ENCODE measurements at places on chromosomes 1 and 21. TPM values are rescaled to one million over a fixed set of nuclear protein-coding genes. Genes with fewer than 3 reads are reported as not detected.
A peak's percentile ranks its signal among the peaks of the same experiment; 100 is the strongest.

The SYCP1 gene
- not detected for total RNA-seq

- no peak for DNase-seq
- H3K27me3 ChIP-seq, result peaks cover 4% of the 10 kb centered on the region
- no peaks in the 10 kb centered on the region for H3K36me3 ChIP-seq
- H3K4me3 ChIP-seq, result no peak overlapping the region
- no peaks in the 10 kb centered on the region for H3K4me1 ChIP-seq
These were observed 347.6 kb upstream of the AJAP1 start for GRCh38 chr1:4306559-4307467.

The LRRC71 gene
- total RNA-seq, result 5.3 TPM

GRCh38 chr1:117655220-117655577 is 49.4 kb downstream of the TENT5C start:
- DNase-seq, result no peak
- no peaks in the 10 kb centered on the region for H3K36me3 ChIP-seq
- no peaks in the 10 kb centered on the region for H3K27me3 ChIP-seq

GRCh38 chr1:47209725-47210325 is 20.0 kb upstream of the PDZK1IP1 start:
- no peak overlapping the region for H3K4me3 ChIP-seq
- H3K36me3 ChIP-seq, result no peaks in the 10 kb centered on the region
- H3K27ac ChIP-seq, result no peak overlapping the region
- H3K4me1 ChIP-seq, result peaks cover 20% of the 10 kb centered on the region

DNA sequence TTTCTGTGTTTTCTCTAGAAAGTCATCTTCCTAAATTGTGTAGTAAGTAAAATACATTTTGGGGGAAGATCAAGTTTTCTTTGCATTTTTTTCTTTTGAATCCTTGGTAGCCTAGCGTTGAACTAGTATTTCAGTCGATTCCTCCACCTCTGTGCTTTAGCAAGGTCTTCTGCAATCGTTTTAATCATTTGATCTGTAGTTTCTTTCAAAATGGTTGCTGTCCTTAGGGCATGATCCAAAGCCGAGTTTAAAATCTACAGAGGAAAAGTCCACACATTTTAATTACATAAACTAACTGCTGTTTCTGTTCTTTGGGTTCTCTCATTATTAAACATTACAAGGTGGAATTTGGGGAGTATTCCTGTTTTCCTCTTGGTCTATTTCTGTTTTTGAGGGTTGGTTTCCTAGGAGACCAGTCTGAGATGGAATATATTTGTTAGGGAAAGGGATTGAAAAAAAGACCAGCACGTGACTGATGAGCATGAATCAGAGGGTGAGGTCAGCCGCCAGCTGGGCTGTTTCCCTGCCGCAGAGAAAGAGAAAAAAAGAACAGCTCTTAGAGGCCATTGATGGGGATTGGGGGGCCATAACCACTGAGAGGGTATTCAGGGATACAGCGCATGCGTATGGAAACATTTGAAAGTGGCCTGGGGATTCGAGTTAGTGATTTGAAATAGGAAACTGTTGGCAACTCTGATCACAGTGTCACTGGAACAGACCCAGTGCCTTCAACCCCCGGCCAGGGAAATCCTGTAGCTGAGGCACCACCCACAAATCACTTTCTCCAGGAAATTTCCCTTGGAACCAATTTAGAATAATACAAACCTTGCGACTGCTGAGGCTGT is 40.6 kb downstream of the AKNAD1 start:
- peak; percentile 55 for DNase-seq
- peak overlapping the region; percentile 76 for H3K27ac ChIP-seq
- H3K27me3 ChIP-seq, result no peaks in the 10 kb centered on the region

The LCE2A gene
- total RNA-seq, result not detected

- DNase-seq, result no peak
- no peaks in the 10 kb centered on the region for H3K27me3 ChIP-seq
- no peaks in the 10 kb centered on the region for H3K36me3 ChIP-seq
- no peak overlapping the region for H3K4me3 ChIP-seq
These were observed 66.6 kb downstream of the SPATA6 start for GRCh38 chr1:48405400-48405799.

DNA sequence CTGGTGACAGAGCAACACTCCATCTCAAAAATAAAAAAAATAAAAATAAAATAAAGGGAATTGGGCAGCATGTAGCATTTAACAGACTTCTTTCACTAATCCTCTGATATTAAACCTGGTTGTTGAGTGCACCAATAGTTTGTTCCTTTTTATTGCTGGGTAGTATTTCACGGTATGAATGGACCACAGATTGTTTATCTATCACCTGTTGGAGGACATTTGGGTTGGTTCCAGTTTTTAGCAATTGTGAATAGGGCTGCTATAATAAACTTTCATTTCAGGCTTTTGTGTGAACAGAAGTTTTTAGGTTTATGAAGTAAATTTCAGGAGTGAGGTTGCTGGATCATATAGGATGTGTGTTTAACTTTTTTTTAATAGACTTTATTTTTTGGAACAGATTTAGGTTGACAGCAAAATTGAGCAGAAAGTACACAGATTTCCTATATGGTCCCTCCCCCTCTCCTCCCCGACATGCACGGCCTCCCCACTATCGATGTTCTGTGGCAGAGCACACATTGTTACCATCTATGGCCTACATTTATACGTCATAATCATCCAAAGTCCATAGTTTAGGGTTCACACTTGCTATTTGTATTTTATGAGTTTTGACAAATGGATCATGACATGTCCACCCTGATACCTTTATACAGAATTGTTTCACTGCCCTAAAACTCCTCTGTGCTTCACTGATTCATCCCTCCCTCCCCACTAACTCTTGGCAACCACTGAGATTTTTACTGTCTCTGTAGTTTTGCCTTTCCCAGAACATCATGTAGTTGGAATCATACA is 66.1 kb upstream of the TMPRSS2 start:
- H3K27me3 ChIP-seq, result no peaks in the 10 kb centered on the region
- no peak overlapping the region for H3K27ac ChIP-seq
- no peak overlapping the region for H3K4me3 ChIP-seq
- no peaks in the 10 kb centered on the region for H3K4me1 ChIP-seq

GRCh38 chr1:28173151-28173979 is 3.1 kb downstream of the PTAFR start:
- H3K27ac ChIP-seq, result peak overlapping the region; percentile 68
- H3K36me3 ChIP-seq, result no peaks in the 10 kb centered on the region
- peak overlapping the region; percentile 48 for H3K4me3 ChIP-seq

DNA sequence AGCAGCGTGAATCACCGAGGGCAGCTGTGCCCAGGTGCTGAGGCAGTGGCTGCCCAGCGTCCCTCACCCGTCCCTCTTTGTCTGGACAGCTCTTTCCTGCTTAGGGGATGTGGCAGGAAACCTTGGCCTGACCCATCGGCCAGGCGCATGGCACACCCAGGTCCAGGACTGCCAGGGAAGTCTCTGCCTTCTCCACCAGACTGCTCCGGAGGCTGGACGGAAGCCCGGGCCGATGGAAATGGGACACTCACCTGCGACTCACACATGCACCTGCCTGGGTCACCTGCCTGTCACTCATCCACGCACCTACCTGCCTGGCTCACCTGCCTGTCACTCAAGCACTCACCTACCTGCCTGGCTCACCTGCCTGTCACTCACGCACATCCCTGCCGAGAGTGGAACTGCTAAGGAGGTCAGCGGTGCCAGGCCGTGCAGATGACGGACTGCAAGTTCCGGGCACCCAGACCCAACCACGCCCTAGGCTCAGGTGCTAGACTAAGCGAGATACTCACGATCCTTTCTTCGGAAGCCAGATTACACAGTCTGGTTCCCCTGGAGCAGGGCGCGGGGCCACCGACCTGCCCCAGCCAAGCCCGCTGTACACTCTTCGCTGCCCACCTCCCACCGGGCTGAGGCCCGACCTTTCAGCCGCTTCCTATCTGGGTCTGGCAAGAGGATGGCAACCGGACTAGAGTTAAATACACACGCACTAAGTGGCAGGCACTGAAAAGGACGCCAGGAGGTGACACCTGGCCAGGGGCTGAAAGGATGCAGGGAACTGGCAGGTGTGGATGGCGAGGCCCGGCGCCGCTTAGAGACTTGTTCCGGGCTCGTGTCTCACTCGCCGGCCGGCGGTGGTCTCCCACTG is 1.1 kb downstream of the UBE2J2 start:
- DNase-seq, result peak; percentile 65
- H3K27ac ChIP-seq, result peak overlapping the region; percentile 87
- H3K36me3 ChIP-seq, result peaks cover 18% of the 10 kb centered on the region
- peaks cover 40% of the 10 kb centered on the region for H3K4me1 ChIP-seq
- H3K4me3 ChIP-seq, result peak overlapping the region; percentile 93
- H3K27me3 ChIP-seq, result no peaks in the 10 kb centered on the region

GRCh38 chr1:110502402-110503151 is 16.4 kb downstream of the KCNA10 start:
- H3K27me3 ChIP-seq, result no peaks in the 10 kb centered on the region
- no peak overlapping the region for H3K27ac ChIP-seq
- peak; percentile 47 for DNase-seq
- H3K36me3 ChIP-seq, result no peaks in the 10 kb centered on the region

DNA sequence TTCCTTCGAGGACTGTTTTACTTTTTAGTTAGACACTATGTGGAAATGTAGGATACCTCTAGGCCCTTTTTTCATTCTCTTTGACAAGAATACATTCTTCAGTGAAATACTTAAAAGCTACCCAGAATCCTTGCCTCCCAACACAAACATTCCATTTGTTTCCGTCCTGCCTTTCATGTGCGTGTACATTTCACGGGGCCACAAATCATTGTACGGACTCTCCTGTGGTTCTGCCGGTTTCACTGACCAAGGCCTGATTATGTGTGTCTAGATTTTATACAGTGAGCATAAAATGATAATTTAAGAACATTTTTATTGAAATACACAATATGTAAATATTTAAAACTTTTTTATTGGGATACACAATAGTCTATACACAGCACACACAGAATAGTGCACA is 76.4 kb downstream of the RUNX3 start:
- H3K4me1 ChIP-seq, result peaks cover 5% of the 10 kb centered on the region
- H3K27me3 ChIP-seq, result no peaks in the 10 kb centered on the region
- DNase-seq, result no peak

The ATAD3C gene
- 7.8 TPM for total RNA-seq

DNA sequence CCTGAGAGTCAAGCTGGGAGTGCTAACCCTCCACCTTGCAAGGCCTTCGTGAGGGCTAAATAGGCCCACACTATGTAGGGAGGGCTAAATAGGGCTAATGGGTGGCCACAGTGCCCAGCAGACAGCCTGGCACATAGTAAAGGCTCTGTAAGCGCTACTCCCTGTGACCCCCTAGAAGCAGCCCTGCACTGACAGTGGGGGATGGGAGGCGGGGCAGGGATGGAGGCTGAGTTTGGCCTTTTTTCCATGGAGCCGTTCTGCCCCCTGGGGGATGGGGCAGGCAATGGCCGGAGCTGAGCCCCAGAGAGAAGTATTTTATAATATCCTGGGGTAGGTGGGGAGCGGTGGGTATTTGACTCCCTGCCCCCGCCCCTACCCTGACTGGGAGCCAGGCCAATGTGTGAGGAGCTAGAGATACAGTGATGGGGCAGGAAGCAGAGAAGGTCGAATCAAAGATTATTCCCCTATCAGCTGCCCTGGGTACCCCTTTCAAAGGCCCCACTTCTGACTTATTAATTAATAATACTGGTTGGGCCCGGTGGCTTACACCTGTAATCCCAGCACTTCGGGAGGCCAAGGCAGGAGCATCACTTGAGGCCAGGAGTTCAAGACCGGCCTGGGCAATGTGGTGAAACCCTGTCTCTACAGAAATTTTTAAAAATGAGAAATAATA is 42.3 kb downstream of the LACTBL1 start:
- H3K36me3 ChIP-seq, result no peaks in the 10 kb centered on the region
- DNase-seq, result peak; percentile 54
- H3K27ac ChIP-seq, result no peak overlapping the region
- H3K27me3 ChIP-seq, result peaks cover 5% of the 10 kb centered on the region
- H3K4me1 ChIP-seq, result no peaks in the 10 kb centered on the region

The RGS1 gene
- total RNA-seq, result 16.3 TPM

DNA sequence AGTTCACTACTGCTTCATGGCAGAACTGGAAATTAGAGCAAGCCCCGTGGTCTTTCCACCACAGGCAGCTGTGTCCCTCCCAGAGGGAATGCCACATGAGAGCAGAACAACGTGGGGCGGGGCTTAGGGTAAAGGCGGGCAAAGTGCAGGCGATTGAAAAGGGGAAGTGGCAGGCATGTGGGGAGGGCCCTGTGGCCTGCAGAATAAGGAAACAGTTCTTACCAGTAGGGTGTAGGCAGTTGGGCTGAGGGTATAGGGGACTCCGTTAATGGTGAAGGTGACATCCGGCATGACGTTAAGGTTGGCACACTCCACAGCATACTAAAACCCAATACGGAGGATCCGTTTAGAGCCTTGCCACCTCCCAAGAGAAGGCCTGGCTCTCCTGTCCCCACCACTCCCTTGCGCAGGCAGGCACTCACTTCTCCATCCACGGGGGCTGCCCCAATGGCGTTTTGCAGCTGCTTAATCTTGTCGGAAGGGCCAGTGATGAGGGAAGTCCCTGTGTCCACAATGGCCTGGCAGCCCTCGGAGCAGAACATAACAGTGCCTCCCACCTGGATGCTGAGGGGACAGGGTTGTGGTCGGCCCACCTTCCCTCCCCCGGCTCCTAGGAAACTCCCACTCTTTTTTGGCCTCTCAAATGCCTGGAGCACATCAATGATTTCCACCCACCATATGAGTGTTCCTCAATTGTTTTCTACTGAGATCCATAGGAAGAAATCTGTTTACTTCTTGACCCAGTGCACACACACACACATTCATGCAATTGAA is 9.1 kb upstream of the RAB7B start:
- no peaks in the 10 kb centered on the region for H3K4me1 ChIP-seq
- no peaks in the 10 kb centered on the region for H3K36me3 ChIP-seq
- peak overlapping the region; percentile 48 for H3K27ac ChIP-seq

GRCh38 chr1:152667648-152668047 is 4.5 kb downstream of the LCE2D start:
- no peak overlapping the region for H3K4me3 ChIP-seq
- no peak for DNase-seq
- H3K36me3 ChIP-seq, result no peaks in the 10 kb centered on the region
- no peaks in the 10 kb centered on the region for H3K4me1 ChIP-seq
- H3K27ac ChIP-seq, result no peak overlapping the region

The SPRR3 gene
- not detected for total RNA-seq

DNA sequence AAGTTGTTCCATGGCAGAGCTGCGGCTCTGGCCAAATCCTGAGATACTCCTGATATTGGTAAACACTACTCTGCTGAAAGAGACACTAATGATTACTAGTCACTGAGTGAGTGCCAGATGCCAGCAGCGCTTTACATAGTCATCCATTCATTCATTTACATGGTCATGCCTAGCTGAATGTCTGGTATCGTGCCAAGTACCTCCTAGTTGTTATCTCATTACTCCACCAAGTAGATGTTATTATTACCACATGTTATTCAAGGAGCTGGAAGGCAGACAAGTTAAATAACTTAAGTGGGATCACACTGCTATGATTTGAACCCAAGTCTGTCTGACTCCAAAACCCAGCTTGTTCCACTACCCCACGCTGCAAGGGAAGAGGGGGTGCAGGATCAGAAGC is 4.7 kb downstream of the OLFML2B start:
- peaks cover 15% of the 10 kb centered on the region for H3K27me3 ChIP-seq
- H3K36me3 ChIP-seq, result no peaks in the 10 kb centered on the region
- H3K4me3 ChIP-seq, result no peak overlapping the region
- no peak for DNase-seq
- peaks cover 33% of the 10 kb centered on the region for H3K4me1 ChIP-seq

GRCh38 chr1:82931006-82931405 is 1067.9 kb downstream of the TTLL7 start:
- H3K27ac ChIP-seq, result peak overlapping the region; percentile 46
- no peaks in the 10 kb centered on the region for H3K36me3 ChIP-seq
- no peak overlapping the region for H3K4me3 ChIP-seq
- H3K4me1 ChIP-seq, result no peaks in the 10 kb centered on the region
- no peaks in the 10 kb centered on the region for H3K27me3 ChIP-seq
- no peak for DNase-seq

The KCTD3 gene
- 25.3 TPM for total RNA-seq

All from lower lobe of right lung (tissue), 2 donors.